ENCODE measurements at places on chromosomes 7 and 10.

DNA sequence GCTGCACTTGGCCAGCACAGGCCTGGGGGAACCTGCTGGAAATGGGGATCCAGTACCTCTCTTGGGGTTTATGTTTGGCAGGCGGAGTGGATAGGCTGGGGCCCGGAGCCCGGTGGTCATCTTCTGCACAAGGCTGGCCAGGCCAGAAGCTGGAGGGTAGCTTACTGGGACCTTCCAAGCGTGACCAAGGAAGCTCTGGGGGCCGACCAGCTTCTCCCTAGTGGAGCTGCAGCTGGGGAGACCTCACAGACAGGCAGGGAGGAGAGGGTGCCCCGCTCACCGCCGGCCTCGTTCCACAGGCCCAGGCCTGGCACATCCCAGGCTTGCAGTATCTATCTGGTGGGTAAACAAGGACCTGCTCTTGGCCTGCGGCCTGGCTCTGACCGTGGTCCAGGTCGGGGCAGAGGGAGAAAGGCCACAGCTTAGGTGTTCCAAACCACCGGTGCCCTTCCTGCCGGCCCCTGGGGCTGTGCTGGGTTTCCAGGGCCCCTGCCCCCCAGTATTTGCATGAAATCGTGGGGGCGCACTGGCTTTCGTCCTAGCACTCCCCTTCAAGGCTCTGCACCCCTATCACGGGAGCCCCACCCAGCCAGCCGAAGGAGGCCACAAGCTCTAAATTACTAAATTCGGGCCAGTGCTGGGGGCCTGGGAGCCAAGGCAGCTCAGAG lies 1.5 kb upstream of the ELFN1 start:
- H3K36me3 ChIP-seq: no peaks in the 10 kb centered on the region
- peak; percentile 38 for DNase-seq
- H3K27ac ChIP-seq: no peak overlapping the region
- peaks cover 38% of the 10 kb centered on the region for H3K4me1 ChIP-seq
- no peak overlapping the region for H3K4me3 ChIP-seq

DNA sequence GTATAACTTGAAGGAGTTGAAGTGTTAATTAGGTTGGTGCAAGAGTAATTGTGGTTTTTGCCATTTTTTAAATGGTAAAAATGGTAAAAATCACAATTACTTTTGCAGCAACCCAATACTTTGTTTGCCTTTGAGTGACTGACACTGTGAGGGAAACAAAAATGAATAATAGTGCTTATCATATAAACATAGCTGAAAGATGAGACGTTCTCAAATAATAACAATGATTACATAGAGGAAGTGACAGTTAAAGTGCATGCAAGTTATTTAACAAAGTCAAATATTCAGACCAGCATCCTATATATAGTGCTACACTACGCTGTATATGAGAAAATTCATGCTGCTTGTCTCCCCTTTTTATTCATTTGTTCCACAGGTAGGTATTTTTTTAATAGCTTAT lies 4.7 kb upstream of the HBP1 start:
- H3K27ac ChIP-seq: no peak overlapping the region
- no peaks in the 10 kb centered on the region for H3K27me3 ChIP-seq
- H3K36me3 ChIP-seq: no peaks in the 10 kb centered on the region
- DNase-seq: no peak

GRCh38 chr10:86642021-86642420 lies 12.3 kb upstream of the OPN4 start:
- H3K4me1 ChIP-seq: no peaks in the 10 kb centered on the region
- DNase-seq: no peak
- H3K27ac ChIP-seq: no peak overlapping the region
- no peak overlapping the region for H3K4me3 ChIP-seq
- no peaks in the 10 kb centered on the region for H3K36me3 ChIP-seq

GRCh38 chr10:97974526-97975525 lies 55.6 kb downstream of the CRTAC1 start:
- H3K36me3 ChIP-seq: no peaks in the 10 kb centered on the region
- no peaks in the 10 kb centered on the region for H3K4me1 ChIP-seq
- no peak overlapping the region for H3K27ac ChIP-seq
- peaks cover 26% of the 10 kb centered on the region for H3K27me3 ChIP-seq
- no peak overlapping the region for H3K4me3 ChIP-seq
